ENCODE measurements at places on chromosomes 2 and 18.
A peak's percentile ranks its signal among the peaks of the same experiment; 100 is the strongest.

DNA sequence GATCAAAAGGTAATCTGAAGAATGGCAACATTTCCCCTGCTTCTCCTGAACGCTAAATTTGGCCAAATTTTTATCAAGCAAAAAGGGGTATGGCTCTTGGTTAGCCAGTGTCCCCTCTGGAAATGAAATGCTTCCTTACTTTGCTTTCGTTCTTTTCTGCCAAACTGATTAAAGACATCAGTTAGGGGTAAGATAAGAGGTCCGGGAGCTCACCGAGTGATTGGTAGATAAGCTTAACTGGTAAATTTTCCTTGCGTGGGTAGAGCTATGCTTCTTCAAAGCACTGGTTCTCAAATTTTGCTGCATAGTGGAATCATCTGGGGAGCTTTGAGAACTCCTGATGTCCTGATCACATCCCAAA, 62.7 kb upstream of the MAPRE2 start:
- DNase-seq, result no peak

DNA sequence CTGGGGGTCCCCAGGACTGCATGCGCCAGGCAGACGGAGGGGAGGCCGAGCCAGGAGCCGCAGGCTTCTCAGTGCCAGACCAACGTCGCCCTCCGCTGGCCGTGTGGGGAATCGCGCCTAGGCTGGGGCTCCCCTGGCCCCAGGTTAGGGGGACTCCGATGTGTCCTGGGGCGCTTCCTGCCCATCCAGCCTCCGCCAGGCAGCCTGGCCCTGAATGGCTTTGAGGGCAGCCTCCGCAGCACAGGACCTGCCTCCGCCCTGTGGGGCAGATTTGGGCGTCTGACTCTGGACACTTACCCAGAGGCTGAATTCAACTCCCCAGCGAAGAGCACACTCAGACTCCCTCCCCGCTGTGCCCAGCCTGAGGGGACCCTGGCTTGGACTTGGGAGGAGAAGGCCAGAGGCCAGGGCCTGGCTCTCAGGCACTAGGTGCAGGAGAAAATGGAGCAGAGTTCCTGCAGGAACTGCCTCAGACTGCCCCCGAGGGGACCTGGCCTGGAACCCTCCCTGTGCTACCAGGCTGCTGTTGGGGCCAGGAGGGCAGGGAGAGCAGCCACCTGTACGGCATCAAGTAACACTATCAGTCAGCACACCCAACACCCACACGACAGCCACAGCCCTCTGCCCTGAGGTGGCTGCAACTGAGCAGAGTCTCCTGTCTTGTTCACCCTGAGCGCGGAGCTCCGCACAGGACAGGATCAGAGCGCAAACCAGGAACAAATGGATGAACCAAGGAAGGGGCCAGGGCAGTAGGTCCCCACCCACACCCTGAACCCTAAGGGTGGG, 597 bp upstream of the TEKT4 start:
- DNase-seq, result no peak

DNA sequence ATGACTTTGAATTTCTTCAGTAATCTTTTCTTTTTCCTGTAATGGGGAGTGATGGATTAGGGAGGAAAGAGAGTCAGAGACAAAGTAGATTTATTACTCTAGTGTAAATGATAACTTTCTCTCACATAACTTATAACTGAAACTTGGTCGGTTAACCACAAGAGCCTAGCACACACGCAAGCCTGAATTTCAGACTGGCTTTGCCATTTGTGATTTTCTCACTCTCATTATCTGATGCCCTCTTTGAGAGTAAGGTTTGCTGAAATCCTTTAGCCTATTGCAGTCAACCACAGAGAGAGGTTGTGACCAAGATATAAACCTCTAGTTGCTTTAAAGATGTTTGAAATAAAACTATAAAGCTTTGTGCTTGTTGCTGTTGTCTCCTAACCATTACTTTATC, 117.9 kb upstream of the NETO1 start:
- DNase-seq, result no peak

DNA sequence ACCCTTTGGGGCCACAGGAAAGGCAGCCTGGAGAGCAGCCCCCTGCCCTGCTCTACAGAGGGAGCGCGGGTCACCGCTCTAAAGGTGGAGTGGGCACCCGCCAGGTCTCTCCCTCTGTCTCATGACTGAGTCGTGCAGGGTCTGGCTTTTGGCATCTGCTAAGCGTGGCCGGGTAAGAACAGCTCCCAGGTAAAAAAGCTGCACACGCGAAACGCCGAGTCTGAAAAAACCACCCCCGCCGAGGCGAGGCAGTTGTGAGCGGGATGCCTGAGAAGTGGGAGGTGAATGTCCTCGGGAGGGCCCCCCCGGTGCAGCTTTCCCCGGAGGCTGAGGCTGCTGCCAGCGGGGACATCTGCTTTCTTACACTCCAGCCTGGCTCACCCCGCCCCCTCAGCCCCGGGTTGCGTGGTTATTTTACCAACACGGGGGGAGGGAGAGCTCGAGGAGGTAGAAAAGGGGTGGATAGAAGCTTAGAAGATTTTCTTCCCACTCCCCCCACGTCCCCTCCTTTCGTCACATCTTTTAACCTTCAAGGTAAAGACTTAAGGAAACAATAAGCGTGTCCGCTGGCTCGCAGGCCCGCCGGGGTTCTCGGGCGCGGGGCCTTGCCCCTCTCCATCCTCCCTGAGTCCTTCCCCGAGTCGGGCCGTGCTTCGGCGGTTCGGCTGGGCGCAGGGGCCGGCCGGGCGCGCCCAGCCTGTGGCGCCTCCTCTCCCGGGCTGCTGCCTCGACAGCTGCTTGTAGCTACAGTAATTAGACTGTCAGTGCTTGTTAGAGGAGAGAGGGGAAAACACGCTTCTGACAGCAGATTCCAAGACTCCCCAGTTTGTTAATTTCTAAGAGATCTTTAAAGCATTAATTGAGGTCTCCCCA, 70.6 kb upstream of the PSMD14 start:
- peak; percentile 52 for DNase-seq

- no peak for DNase-seq
Measured at GRCh38 chr2:234305846-234306245, 191.0 kb downstream of the ARL4C start.

- no peak for DNase-seq
Measured at GRCh38 chr18:63799189-63799588, 24.0 kb downstream of the SERPINB7 start.

- peak; percentile 31 for DNase-seq
Measured at GRCh38 chr2:69950241-69950640, 11.2 kb downstream of the ASPRV1 start.

- peak; percentile 84 for DNase-seq
Measured at GRCh38 chr2:159126432-159127022, 158.1 kb downstream of the TANC1 start.

GRCh38 chr2:75503048-75503607, 57.6 kb downstream of the EVA1A start:
- DNase-seq, result peak; percentile 56

GRCh38 chr18:10332452-10332851, 122.0 kb upstream of the APCDD1 start:
- DNase-seq, result no peak

DNA sequence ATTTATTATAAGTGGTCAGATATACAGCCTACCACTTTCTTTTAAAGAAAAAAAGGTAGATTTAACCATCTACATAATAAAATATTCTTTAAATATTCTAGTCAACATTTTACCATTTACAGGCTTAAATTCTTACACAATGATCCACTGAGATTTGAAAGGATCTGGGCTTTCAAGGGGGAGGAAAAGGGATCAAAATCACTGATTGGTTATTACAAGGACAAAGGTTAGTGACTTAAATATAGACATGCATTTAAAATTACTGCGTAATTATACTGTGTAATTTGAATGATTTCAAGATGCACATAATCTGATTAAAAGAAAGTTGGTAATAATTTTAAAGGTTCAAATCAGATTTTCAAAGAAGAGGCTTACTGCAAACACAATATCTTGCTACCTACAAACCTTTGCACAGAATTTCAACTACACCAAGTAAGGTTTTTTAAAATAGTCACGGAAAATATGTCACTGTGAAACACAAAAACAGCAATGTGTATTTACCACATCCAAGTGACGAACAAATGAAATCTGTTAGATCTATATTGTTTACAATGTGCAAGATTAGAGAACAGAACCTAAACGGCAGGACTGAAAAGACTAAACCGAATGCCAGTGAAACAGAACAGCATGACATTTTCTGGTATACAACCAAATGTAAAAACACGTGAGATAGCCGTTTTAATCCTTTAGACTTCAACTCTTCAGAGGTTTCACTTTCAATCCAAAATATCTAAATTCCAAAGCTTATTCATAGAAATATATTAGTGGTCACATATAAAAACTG, 40.8 kb downstream of the RTN4 start:
- peak; percentile 36 for DNase-seq

GRCh38 chr2:200677721-200678532, 92.1 kb downstream of the AOX1 start:
- DNase-seq, result peak; percentile 47

DNA sequence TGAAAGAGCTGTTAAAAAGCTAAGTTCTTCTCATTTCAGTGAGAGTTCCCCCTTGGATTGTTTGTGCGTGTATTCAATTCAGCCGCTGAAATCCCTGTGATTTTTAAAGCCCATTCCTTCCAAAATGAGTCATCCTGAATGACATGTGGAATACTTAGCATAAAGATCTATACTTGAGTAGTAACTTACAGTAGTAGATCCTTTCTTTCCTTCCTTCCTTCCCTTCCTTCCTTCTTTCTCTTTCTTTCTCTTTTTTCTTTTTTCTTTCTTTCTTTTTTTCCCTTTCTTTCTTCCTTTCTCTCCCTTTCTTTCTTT, 18.2 kb upstream of the SOX11 start:
- no peak for DNase-seq

DNA sequence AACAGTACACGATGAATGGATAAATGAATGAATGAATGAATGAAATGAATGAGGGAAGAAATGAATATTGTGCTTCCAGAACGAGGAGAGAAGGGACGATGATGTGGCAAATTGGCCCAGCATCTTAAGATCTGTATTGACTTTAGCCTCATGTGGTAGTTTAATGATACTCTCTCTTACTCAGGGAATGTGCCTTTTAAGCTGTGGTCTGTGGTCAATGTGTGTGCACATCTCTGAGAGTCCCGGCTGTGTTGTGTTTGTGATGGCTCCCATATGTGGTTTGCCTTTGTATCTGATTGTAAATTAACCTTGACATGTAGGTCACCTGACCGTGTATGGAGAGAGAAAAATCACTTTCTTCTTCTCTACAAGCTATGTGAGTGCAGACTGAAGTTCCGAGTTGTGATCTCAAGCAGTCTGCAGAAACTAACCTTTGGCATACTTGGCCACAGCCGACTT, 91.2 kb downstream of the NEDD4L start:
- peak; percentile 96 for DNase-seq

GRCh38 chr2:21774691-21775368, 651.1 kb downstream of the TDRD15 start:
- DNase-seq, result peak; percentile 7

GRCh38 chr2:41922177-41922576, 125.6 kb upstream of the PKDCC start:
- DNase-seq, result peak; percentile 74

GRCh38 chr18:48080546-48080945, 150.1 kb upstream of the SMAD2 start:
- no peak for DNase-seq

DNA sequence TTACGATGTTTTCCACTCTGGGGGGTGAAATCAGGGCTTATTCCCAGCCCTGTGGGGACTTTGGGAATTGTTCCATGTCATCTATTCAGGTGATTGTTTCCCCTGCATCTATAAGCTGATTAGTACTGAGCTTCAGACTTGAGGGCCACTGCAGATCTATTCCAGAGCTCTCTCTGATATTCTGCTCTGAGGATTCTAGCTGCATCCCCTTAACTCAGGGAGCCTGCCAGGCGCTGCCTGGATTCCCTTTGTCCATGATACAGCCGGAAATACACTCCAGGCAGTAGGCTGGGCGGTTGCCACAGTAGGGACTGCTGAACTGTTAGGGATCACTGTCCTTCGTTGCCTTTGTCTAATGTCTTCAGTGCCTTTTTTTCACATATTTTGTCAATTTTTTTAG, 31.3 kb downstream of the PTRHD1 start:
- no peak for DNase-seq

GRCh38 chr2:41621095-41621494, 426.7 kb upstream of the PKDCC start:
- no peak for DNase-seq

DNA sequence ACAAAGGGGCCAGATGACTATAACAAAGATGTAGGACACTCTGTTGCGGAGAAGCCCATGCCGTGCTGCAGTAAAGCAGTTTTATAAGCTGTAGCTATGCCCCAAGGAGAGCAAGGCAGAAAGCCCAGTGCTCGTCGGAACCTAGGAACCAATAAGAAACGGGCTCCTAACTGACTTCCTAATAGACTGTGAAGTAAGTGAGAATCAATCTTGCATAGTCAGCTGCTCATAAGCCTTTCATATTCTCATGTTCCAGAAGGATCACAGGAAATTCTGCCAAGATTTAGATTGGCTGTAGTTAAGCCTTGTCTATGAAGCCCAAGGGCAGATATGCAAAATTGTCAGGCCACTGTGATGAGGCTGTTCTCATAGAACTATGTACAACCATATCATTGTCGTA, 98.4 kb downstream of the RTTN start:
- DNase-seq, result no peak

- DNase-seq, result no peak
Measured at GRCh38 chr18:49444581-49444980, 15.9 kb downstream of the DYM start.

GRCh38 chr2:181411105-181411849, 45.9 kb upstream of the ITGA4 start:
- DNase-seq, result peak; percentile 78

- DNase-seq, result no peak
Measured at GRCh38 chr2:214724741-214725140, 84.7 kb downstream of the BARD1 start.

DNA sequence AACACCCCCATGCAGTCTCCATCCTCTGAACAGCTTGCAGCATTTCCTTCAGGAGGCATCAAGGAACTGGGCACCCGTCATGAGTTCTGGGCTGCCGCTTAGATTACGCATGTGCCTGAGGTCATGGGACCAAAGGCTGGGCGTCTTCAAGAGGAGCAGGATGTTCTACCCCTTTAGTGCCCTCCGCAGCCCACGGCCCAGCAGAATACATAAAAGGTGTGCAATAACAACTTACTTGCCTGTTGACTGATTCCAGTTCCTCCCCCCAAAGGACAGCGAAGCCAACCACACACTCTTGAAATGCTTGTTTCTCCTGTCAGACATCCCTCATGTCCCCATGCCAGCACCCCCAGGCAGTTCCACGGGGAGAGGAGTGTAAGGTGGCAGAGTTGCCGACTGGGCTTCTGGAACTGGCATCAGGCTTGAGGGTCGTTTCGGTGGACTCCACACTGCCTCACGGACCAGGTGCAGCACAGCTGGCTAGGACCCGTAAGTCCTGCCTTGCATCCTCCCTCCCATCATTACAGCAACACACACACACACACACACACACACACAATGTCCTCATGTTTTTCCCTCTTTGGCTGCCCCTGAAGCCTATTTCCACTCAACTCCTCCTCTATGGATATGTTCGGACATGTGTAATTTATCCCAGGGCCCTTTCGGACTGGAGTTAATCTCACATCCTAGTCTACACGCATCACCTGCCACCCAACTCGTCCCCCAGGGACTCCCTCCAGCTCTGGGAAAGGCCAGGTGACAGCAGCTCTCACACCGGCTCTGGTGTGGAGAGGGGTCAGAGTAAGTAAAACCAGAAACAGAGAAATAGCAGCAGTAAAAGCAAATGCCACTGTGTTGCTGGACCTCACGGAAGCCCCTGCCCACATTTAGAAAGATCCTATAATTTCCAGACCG, 200.7 kb downstream of the BCL11A start:
- no peak for DNase-seq

All from fibroblast of villous mesenchyme (primary cell).